Gastrocnemius medialis (tissue), 4 donors: ENCODE measurements at places on chromosomes 16 and 17. TPM values are rescaled to one million over a fixed set of nuclear protein-coding genes. Genes with fewer than 3 reads are reported as not detected.

TSPOAP1 gene
- 1.6 TPM for total RNA-seq

CEP295NL gene
- 0.16 TPM for total RNA-seq

SULT1A3 gene
- total RNA-seq = 11.3 TPM

OR1A1 gene
- not detected for total RNA-seq

TBC1D3 gene
- not detected for total RNA-seq

SDR42E2 gene
- not detected for total RNA-seq

KRTAP4-4 gene
- total RNA-seq = not detected

KRTAP1-5 gene
- not detected for total RNA-seq

MAP2K4 gene
- 30.1 TPM for total RNA-seq

KRTAP9-8 gene
- not detected for total RNA-seq

SLC16A6 gene
- total RNA-seq = 1.1 TPM

WNK4 gene
- not detected for total RNA-seq

ADAT1 gene
- total RNA-seq = 14.7 TPM

CLDN9 gene
- total RNA-seq = not detected

FADS6 gene
- total RNA-seq = not detected

LDHD gene
- total RNA-seq = 50.4 TPM

CSH1 gene
- not detected for total RNA-seq

CHCT1 gene
- not detected for total RNA-seq

ITGAL gene
- not detected for total RNA-seq

ABCA6 gene
- 15.7 TPM for total RNA-seq

DHRS7C gene
- total RNA-seq = 64.6 TPM

C1QL1 gene
- total RNA-seq = not detected

RHBDF1 gene
- total RNA-seq = 5.6 TPM

SSTR5 gene
- total RNA-seq = 0.33 TPM

ARRB2 gene
- 7.9 TPM for total RNA-seq

VAT1L gene
- total RNA-seq = 0.04 TPM

PRDM7 gene
- total RNA-seq = not detected

PYDC1 gene
- not detected for total RNA-seq

MMP2 gene
- 68.8 TPM for total RNA-seq

P2RX1 gene
- total RNA-seq = not detected

PYY gene
- total RNA-seq = not detected

KRT10 gene
- total RNA-seq = 6.1 TPM

ACSM3 gene
- 0.20 TPM for total RNA-seq

CCL8 gene
- total RNA-seq = 0.61 TPM

PCGF2 gene
- 1.9 TPM for total RNA-seq

TMEM132E gene
- not detected for total RNA-seq

RNF222 gene
- not detected for total RNA-seq

SLFN13 gene
- 0.15 TPM for total RNA-seq

CX3CL1 gene
- total RNA-seq = 7.6 TPM

TRAPPC2L gene
- total RNA-seq = 22.0 TPM

PARD6A gene
- total RNA-seq = 10.8 TPM

CCL3 gene
- total RNA-seq = not detected

SLC6A2 gene
- not detected for total RNA-seq

SEC14L5 gene
- total RNA-seq = 1.0 TPM
